ENCODE measurements at places on chromosomes 11 and 22.

DNA sequence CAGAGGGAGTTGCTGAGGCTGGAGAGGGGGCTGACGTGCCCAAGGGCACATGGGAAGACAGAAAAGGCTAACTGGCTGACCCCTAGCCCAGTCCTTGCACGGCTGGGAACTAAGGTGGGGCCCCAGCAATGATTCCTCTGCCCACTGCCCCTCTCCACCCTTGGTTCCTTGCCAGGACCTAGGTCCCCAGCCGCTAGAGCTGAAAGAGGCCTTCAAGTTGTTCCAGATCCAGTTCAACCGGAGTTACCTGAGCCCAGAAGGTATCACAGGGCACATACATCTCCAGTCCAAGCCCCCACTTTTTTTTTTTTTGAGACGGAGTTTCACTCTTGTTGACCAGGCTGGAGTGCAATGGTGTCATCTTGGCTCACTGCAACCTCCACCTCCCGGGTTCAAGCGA, 390 bp downstream of the CTSW start:
- DNase-seq, result no peak

DNA sequence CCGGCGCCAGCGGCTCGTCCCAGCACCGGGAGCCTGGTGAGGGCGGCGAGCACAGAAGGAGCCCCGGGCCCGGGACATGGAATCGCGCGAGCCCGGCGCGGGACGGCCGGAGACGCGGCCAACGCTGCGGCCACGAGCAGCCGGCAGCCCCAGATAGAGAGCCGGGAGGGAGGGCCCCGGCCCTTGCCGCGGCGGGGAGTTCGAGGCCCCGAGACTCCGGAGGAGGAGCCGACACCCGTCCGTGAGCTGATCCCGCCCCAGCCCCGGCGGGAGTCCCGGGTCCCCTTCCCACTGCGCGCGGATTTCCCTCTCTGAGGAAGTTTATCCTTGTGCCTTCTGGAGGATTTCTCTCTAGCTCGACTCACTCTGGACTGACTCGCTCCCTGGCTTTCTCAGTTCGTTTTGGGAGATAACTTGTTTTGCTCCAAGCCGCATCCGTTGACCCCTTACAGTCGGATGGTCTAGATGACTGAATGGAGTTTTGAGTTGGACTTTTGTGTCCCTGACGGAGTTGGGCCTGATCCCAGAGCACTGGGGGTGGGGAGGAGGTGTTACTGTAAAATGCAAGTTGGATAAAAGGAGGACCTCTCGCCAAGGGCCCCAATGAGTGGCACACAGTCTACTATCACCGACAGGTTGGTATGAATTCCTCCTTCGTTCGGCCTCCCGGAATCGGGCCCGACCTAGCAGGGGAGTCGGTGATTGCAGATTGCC, 585 bp downstream of the ARHGEF12 start:
- DNase-seq, result peak; percentile 48

- peak; percentile 2 for DNase-seq
These were observed 95.2 kb upstream of the TP53I11 start for GRCh38 chr11:45045683-45046471.

DNA sequence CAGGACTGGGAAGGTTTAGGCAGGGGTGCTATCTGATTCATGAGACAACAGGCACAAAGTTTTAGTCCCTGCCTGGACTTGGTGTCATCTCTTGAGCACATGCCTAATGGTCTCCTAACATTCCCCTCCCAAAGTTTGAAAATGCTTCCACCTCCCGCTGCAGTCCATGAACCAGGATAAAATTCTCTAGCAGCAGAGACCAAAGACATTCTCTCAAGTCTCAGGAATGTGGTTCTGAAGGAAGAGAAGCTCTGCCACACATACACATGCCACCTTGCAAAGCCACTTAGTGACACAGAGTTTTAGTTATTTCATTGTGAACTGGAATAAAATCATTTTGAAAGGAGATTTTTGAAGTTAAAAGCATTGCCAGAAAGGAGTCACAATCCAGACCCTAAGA, 15.5 kb downstream of the OR51B6 start:
- no peak for DNase-seq

DNA sequence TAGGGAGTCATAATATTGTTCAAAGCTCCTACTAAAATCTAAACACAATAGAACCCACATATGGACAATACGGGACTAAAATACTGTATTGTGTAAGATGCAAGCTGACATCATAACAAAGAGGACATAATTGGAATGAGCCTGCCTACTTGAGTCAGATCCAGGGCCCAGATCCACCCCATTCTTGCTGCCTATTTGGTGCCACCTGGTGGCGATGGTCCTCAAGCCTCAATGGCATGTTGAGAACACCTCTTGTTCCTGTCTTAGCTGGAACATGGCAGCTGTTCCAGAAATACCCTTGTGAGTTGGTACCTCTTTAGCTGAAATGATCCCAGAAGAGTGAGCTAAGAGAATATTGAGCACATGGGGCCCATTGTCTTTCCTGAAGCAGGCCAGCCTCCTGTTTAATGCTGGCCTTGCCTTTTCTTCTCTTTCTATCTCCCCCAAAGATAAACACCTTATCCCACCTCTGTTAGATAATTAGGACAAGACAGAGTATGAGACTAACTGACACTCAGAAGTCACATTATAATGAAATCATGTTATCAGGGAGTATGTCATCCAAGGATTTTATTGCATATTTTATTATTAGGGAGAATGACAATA, 680.9 kb upstream of the ANO5 start:
- DNase-seq, result peak; percentile 9

DNA sequence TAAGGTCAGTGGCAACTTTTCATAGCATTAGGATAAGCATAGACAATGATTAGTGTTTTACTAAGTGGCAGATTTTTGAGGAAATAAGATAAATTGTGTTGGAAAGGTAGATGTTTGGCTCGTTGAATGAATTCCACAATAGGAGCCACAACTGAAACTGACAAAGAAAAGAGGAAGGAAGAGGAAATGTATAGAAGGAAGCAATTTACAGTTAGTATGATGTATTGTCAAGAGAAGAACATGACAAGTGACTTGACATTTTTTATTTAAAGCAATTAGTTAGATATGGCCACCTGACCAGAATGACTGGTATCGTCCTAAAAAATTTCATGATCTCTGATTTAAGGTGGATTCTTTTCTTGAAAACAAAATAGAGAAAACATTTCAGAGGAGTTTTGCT, 3.1 kb upstream of the RAG2 start:
- no peak for DNase-seq

DNA sequence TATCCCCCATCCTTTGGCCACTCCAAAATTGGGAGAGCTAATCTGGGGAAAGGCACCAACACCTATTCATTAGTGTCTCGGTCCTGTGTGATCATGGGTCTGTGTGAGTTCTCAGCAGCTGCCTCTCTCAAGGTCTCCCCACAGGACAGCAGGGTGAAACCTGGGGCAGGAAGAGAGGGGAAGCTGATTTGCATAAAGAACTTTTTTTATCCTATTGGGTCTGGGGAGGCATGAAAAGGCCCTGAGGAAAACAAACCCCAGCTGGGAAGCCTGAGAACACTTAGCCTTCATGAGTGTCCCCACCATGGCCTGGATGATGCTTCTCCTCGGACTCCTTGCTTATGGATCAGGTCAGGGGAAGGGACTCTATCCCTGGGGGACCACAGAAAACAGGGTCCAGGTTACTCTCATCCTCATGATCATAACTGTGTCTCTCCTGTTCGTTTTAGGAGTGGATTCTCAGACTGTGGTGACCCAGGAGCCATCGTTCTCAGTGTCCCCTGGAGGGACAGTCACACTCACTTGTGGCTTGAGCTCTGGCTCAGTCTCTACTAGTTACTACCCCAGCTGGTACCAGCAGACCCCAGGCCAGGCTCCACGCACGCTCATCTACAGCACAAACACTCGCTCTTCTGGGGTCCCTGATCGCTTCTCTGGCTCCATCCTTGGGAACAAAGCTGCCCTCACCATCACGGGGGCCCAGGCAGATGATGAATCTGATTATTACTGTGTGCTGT, 116.0 kb upstream of the TOP3B start:
- no peak for DNase-seq

- DNase-seq, result no peak
These were observed 1.0 kb upstream of the HTATIP2 start for GRCh38 chr11:20362481-20362880.

DNA sequence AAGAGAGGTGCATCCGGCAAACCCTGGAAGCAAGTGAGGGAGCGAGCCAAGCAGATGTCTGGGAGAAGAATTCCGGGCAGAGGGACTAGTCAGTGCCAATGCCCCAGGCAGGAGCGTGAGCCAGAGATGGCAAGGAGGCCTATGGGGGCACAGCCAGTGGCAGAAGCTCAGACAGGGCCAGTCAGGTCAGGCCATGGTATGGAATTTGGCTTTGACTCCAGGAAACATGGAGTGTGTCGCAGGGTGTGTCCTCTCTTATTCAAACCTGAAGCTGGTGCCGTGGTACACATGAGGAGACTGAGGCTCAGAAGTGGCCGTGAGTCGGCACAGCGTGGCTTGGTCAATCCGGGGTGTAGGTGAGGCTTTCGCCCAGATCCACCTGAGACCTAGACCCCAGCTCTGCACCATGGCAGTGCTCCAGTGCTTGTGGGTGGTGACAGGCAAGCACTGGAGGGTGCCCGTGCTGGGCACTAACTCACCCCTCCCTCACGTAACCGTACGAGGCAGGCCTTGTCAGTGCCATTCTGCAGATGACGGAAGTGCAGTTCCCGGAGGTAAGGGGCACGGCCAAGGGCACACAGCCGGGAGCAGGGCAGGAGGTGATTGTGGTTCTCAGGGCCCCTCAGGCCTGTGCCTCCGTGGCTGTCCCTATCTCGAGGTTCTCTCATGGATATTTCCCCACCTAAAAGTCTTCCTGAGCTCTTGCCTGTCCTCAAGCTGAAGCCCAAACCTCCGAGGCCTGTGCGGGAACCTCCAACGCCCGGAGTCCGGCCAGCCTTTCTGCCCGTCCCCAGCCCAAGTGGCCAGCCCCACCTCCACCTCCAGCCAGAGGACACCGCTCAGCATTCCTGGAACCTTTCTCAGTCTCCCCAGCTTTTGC, 10.6 kb upstream of the SPI1 start:
- no peak for DNase-seq

DNA sequence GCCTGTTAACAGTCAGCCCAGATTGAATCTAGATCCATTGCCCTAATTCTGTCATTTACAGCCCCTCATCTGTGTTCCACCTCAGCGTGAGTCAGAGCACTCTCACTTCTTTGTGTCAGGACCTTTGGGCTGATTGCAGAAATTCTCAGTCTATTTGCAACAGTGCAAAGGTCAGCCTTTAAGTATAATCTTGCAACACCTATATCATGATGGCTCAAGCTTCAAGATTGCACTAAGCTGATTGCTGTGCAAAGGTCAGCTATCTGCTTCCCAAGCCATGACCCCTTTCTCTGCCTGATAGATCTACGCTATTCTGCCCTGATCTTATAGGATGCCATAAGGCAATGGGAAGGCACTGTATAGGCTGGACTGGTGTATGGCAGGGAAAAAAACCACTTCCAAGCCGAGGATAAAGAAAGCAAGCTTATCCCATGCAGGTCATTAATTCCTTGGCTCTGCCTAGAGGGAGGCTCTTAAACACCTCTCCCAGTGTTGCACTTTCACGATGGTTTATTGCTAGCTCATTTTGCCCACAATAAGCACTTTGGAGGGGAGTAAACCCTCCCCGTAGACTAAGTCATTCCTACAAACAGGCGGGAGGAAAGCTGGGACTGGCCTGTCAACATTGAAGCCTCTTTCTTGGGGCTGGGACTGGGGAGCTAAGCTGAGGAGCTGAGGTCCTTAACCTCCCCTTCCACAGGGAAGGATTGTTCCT, 100.6 kb downstream of the RRAS2 start:
- no peak for DNase-seq

GRCh38 chr11:108286370-108286769, 63.5 kb downstream of the ATM start:
- no peak for DNase-seq

DNA sequence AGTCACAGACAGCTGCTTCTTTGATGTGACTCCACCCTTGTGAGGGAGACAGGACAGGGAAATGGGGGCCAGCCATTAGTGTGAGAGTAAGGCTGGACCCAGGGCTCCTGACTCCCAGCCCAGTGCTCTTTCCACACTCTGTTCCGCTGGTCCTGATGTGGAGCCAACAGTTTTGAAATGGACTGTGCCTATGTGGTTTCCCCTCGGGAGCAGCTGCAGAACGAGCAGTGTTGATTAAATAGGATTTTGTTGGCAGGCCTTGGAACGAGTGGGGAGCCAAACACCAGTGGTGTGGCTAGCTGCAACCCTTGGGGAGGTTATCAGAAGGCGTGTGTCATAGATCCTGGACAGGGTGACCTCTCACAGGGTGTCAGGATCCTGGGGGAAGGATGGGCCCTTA, 66.5 kb upstream of the AMPD3 start:
- DNase-seq, result no peak

Data from activated CD4-positive, alpha-beta T cell treated with anti-CD3 and anti-CD28 coated beads, Interleukin-2, amount 50 U/mL, for 48 hours (primary cell).